ENCODE measurements at places on chromosomes 4 and X.

DNA sequence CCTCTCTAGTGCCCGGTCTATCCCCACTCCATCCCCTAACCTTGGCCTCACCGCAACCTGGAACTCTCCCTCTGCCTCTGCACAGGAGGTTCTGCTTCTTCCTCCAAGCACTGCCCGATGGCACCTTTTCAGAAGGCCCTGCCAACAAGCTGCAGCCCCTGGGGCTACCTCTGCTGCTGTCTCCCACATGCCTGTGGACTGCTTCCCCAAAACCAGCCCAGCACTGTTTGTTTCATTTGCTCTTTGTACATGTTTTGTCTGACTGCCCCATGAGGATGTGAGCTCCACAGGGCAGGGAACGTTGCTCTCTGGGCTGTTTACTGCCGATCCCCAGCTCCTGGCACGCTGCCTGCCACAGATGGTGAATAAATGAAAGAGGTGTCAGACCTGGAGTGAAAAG, 85.4 kb downstream of the INTS6L start:
- no peak for DNase-seq

- no peak for DNase-seq
These were observed 533 bp downstream of the GPR173 start for GRCh38 chrX:53049127-53049517.

- no peak for DNase-seq
These were observed 360.2 kb downstream of the ZIC3 start for GRCh38 chrX:137926090-137926489.

DNA sequence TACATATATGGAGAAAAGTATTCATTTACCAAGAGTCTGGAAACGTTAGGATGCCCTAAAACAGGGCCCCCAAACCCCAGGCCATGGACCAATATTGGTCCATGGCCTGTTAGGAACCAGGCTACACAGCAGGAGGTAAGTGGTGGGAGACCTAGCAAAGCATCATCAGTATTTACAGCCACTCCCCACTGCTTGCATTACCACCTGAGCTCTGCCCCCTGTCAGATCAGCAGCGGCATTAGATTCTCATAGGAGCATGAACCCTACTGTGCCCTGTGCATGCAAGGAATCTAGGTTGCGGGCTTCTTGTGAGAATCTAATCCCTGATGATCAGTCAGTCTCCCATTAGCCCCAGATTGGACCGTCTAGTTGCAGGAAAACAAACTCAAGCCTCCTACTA, 62.3 kb downstream of the USP38 start:
- no peak for DNase-seq

GRCh38 chr4:17347445-17347844, 164.4 kb downstream of the QDPR start:
- peak; percentile 57 for DNase-seq

DNA sequence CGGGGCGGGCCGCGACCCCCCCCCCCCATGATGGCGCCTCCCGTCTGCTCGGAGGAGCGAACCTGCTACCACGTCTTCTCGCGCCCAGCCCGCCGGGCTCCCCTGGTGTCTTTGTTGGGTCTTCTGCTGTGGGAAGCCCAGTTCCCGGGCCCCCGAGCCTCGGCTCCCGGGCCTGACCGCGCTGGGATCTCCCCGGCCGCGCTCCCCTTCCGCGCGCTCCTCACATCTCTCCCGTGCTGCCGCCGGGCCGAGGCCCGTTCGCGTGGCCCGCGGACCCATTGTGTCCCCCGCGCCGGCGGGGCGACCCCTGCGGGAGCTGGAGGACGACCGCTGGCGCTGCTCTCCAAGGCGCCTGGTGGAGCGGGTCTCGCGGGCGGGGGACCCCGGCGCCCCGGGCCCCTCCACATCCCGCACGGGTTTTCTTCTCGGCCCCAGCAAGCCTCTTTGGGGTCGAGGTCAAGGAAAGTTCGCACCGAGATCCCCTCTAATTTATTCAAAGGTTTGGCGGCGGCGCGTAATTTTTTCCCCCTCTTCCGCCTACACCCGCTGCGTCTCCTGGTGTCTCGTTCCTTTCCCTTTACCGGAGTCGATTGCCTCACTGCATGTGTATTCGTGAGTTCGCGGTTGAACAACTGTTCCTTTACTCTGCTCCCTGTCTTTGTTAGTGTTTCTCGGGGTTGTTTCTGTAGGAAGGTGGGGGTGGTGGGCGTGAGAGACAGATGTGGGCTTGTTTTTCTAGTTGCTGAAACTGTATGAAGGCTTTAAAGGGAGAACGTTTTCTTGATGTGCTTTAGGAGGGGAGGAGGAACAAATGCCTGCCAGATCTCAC, 770 bp downstream of the SMAD1 start:
- DNase-seq = peak; percentile 69

- DNase-seq = no peak
These were observed 14.7 kb downstream of the RTL9 start for GRCh38 chrX:110373310-110373709.

DNA sequence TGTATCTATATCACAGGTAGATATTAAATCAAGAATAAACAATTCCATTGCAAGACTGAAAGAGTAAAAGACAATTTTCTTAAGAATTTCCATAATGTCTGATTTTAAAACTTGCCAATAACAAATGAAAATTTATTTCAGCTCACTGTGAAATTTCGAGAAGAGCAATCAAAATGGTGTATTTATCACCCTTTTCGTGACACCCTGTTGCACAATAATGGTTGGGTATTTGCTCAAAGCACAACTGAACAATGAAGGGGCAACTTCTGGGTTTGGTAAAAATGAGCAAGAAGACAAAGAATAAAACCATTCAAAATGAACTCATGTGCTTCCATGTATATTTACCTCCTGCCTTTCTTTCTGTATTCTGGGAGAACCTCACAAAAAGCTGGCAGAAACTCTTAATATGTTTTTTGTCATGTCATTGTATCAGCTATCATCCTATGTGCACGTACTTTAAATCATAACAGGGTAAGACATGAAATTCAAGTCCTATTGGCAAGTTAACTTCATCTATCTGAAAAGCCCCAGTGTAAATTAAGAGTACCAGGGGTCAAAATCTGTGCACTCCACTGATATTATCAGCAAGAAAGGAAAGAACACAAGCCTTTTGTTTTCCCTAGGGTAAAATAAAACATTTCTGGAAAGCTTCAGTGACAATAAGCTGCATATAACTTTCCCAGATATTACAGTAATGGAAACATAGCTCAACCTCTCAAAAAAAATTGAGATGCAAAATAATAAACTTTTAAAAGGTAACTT, 126.9 kb upstream of the CBR4 start:
- no peak for DNase-seq

GRCh38 chrX:5810636-5811035, 418.0 kb downstream of the NLGN4X start:
- no peak for DNase-seq

GRCh38 chrX:109847257-109848187, 114.5 kb upstream of the ACSL4 start:
- DNase-seq = peak; percentile 96

- no peak for DNase-seq
These were observed 69.6 kb upstream of the PCDH18 start for GRCh38 chr4:137601934-137602333.

DNA sequence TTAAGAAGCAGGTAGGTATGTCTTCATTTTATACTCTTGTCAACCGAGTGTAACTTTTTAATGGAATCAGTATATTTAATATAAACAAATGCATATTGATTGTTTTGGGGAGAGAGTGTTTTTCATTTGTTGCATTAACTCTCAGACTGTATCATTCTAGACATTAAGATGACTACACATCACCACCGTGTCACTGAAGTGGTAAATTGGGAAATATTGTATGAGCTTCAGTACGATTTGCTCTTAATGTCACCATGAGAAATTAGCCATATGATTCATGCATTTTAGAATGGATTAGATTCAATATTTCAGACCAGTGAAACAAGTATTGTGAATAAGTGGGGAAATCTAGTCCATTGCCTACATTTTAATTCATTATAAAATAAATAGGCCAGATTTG, 9.7 kb upstream of the MFAP3L start:
- DNase-seq = no peak

DNA sequence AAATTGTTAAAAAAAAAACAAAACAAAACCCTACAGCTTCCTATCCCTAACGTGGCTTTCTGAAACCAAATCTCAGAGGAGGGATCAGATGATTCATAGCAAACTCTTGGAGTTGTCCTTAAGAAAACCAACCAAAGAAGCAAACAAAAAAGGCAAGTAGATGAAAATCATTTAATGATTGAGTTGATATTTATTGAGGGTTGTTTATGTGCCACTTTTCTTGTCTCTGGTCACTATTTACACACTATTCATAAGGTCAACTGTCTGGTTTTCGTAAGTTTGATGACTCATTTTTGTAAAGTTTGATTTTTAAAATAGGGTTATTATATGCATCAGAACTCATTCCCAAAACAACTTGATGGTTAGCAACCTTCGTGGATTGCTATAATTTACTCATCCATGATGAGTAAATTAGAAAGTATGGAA, 133.4 kb downstream of the UNC5C start:
- peak; percentile 59 for DNase-seq

- DNase-seq = no peak
These were observed 20.8 kb downstream of the LIN54 start for GRCh38 chr4:82989575-82990429.

All from cardiac fibroblast (primary cell).